ENCODE measurements at places on chromosomes 2 and 18.

GRCh38 chr18:78304192-78305164 lies 675.1 kb upstream of the SALL3 start:
- peak; percentile 29 for DNase-seq

- DNase-seq, result no peak
Observed at GRCh38 chr18:47978603-47979002, 48.1 kb upstream of the SMAD2 start.

DNA sequence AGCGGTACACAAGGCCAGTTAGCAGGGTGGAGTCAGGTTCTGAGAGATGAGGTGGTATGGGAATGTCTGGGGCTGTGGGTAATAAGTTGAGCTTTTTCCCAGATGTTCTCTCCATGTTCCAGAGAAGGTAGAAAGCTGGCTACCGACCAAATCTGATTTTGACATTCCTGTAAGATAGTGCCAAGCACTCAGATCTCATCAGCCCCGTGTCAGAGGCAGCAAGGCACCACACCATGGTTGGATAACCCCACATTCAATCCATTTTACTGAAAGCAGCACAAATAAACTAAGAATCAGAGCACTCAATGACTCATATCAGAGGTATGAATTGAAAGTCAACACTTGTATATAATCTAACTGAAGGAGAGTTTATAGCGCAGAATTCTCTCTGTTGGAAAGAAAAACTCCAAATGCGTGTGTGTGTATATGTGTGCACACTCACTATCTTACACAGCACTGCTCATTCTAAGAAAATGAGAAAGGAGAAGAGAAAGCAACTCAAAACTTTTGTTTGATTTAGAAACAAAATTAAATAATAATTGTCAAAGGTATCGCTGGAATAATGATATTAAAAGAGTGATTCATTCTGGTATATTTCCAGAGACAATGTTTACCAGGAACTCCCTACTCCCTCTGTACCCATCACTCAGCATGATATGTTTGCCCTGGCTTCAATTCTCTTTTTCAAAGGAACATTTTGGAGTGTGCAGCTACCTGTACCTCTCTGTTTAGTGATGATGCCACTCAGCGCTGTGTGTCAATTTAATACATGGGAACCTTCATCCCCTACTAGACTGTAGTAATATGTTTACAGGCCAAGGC lies 375.1 kb upstream of the ID2 start:
- no peak for DNase-seq

DNA sequence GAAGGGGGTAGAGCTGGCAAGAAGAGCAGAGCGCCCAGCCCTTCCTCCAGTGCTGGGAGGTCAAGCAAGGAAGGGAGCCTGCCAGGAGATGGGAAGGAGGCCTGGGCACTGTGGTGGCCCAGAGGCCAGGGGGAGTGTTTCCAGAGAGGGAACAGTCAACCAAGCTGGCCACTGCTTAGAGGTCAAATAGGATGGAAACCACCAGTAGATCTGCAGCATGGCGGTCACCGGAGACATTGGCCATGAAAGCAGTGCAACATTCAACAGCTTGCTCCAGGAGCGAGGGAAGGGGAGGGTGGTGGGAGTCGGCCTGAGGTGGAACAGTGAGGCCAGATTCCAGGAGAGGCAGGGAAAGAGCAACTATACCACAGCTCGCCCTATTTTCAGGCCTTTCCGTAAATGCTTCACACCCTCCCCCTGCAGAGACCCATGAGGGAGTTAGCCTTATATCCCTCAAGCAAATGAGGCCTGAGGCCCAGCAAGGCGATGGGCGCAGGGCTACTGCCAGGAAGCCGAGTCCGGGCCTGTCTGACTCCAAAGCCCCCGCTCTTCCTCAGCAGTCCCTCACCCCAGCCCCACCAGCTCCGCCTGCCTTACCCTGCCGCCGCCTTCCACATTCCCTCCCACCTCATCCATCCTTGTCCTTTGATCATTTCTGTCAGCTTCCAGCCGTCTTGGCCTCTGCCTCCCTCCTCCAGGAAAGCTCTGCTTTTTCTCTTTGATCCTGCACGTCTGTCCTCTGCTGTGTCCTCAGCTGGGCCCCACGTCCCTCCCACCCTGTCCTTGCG lies 17.0 kb downstream of the KCNK3 start:
- no peak for DNase-seq

Measured in NCI-H1092 (cell line).